ENCODE measurements at places on chromosomes 7 and 10. TPM values are rescaled to one million over a fixed set of nuclear protein-coding genes. Genes with fewer than 3 reads are reported as not detected.
A peak's percentile ranks its signal among the peaks of the same experiment; 100 is the strongest.

- DNase-seq: no peak
These were observed 45.9 kb upstream of the TNRC18 start for GRCh38 chr7:5469375-5470166.

- no peak for DNase-seq
These were observed 23.2 kb downstream of the NT5C3A start for GRCh38 chr7:33039257-33039902.

DNA sequence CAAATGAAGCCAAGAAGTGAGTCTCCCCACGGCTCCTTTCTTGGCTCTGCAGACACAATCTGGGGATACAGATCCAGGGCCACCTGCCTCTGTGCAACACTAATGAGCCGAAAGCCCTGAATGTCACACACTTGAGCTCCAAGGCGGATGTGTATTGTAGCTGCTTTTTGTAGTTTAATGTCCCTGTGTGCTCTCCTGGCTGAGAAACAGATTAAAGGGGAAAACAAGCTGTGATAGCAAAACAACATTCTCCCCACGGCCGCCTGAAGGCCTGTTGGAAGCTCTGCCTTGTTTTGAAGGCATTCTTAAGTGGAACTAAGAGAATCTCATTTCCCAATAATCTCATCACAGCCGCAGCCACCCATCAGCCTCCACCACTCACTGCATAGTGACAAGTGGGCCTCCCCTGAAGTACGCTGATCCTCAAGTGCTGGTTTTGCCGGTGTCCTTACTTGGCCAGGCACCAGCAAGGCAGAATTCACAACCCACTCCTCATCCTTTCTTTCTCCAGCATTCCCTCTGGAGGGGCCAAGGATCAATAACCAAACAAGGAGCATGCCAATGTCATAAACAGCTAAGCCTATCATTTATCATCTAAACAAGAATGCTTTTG lies 44.4 kb upstream of the AMPH start:
- no peak for DNase-seq

DNA sequence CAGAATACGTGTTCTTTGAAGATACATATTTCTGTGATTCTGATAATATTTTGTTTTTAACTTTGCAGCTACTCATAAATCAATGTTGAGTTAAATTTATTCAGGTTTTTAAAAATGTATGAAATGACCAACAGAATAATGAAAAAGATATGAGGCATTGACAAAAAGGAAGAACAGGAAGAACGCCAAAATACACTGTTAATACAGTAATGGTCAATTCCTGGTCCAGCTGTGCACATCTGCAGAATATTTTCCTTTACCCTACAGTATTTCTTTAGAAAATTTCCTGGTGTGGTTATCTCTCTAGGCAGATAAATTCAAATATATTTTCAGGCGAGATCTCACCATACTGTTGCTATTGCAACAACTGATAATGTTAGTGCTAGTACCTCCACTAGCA lies 203.2 kb upstream of the DGKB start:
- no peak for DNase-seq

DNA sequence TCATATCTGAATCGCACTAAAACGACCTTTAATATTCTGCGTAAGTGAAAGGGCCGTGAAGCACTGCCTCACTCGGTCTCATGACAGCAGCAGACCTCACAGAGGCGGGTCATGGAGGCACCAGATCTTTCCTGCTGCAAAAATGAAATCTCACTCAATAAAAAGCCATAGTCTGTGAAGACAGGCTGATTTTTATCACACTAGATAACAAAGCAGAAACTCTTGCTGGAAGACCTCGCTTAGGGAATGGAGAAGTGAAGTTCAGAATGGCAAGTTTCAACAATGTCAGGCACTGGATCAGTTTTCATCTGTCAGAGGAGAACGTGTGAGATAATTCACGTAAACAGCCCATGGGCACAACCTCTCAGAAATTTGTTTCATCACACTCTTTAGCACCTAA lies 8.0 kb downstream of the SEPHS1 start:
- DNase-seq: no peak

DNA sequence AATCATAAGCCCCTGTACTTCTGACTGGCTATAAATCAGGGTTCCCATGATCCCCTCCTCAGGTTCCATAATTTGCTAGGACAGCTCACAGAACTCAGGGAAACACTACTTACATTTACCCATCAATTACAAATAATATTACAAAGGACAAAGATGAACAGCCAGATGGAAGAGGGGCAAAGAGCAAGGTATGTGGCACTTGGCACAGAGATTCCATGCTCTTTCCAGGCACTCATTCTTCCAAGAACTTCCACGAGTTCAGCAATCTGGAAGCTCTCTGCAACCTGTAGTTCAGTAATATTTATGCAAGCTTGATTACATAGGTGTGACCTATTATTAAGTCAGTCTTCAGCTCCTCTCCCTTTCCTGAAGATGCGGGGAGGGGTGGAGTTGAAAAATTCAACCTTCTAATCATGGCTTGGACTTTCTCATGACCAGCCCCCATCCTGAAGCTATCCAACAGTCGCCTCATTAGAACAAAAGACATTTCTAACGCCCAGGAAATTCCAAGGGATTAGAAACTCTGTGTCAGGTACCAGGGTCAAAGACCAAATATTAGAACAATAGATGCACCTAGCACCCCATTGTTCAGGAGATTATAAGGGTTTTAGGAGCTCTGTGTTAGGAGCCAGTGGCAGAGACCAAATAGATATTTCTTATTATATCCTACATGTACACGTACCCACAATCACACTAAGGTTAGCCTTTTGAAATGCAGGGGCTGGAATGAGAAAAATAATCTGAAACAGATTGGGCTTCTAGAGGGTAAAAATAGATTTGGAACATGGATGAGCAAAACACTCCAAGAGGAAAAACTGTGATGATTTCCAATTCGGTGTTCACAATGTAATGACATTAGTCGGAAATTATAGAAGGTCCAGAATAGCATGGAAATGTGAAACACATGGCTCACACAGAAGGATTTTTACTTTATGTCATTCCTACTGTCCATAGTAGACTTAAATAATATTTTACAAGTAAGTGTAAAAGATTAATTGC lies 7.0 kb downstream of the ANKMY2 start:
- no peak for DNase-seq

DNA sequence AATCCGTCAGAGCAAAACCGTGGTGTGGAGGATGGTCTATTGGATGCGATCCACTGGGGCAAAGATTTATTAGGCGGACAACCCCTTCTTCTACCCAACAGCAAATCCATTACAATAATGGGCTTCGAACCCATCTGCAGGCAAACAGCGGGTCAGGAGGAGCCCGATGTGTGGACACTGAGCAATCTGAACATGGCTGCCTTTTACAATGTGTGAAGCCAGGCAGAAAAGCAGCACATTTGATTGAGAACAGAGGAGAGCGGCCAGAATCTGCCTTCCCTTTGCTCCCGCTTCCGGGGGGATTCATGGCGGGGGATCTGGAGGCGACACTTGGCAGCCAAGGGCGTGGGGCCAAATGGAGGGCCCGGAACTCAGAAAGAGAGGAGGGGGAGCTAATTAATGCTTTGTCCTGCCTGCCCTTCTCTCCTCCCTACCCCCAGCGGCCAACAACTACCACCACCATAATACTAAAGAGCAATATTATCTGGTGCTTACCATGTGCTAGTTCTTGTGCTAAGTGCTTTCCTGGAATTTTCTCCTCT lies 133.0 kb downstream of the EMX2 start:
- no peak for DNase-seq

DNA sequence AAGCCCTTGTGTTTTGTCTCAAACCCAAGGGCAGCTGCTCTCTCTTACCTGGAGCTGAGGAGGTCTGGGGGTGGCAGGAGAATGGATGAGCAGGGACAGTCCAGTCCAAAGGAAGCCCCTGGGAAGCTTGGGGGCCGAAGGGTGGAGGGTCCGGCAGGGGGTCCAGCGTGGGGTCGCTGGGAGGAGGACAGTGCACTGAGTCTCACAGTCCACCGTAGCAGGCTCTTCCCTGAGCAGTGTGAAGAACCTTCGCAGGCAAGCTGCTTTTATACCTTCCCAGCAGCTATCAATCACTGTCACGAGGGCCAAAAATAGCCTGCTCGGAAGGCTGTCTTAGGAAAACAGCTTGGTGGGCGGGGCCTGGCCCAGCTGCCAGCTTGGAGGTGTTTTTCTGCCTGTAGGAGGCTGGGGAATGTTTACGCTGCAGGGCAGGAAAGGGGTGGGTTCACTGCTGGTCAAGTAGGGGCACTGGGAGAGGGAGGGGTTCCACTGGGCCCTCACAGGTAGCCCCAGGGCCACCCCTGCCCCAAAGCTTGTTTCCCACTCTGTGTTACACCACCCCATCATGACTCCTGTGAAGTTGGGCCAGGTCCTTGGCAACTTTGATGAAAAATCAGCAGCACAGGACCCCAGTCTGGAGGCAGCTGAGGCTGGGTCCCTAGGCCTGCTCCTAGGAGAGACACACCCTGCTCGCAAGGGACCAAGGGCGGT lies at the start of gene DEPP1:
TSS of gene DEPP1 (minus strand) at position 240 of the 711 bp plus-strand sequence. CDS start 779 bp downstream, outside the sequence.
- peak; percentile 99 for DNase-seq

CDNF gene
- total RNA-seq: 15.3 TPM

ZNF518A gene
- 23.1 TPM for total RNA-seq

SHH gene
- total RNA-seq: 0.78 TPM

- DNase-seq: no peak
These were observed 156.1 kb downstream of the KIF20B start for GRCh38 chr10:89857431-89858042.

DNA sequence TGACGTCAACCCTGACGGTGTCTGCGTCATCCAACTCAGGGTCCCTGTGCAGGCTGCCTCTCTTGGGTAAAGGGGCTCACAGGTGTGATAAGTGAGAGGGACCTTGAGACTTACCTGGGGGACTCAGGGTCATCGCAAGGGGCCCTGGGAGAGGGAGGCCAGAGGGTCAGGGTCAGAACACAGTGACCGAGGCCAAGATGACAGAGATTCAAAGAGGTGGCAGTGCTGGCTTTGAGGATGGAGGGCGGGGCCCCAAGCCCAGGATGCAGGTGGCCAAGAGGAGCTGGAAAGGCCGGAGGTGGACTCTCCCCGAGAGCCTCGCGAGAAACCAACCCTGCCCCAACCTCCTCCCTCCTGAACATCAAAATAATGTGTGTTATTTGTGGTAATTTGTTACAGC lies 165.2 kb upstream of the PPP2R2D start:
- DNase-seq: no peak

DNA sequence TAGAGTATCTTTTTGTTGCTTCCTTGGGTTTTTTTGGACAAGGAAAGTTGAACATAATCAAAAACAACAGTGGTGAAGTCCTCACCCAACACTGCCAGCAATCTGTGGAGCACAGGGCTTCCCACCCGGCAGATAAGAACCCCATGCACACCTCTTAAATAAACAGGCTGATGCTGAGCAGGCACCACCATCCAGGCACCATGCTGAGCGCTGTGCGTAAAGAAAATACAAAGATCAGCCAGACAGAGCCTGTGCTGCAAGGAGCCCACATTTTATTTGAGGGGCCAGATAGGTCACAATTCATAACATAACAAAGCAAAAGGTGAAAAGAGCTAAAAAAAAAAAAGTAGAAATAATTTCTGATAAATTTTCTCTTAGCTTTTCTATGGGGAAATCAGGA lies 231.2 kb downstream of the PTPRN2 start:
- DNase-seq: no peak

GRCh38 chr10:14409247-14409646 lies 78.5 kb upstream of the FRMD4A start:
- DNase-seq: no peak

- DNase-seq: no peak
These were observed 36.4 kb downstream of the GDI2 start for GRCh38 chr10:5776881-5777197.

GRCh38 chr10:76037531-76038155 lies 606.2 kb downstream of the LRMDA start:
- DNase-seq: no peak

DNA sequence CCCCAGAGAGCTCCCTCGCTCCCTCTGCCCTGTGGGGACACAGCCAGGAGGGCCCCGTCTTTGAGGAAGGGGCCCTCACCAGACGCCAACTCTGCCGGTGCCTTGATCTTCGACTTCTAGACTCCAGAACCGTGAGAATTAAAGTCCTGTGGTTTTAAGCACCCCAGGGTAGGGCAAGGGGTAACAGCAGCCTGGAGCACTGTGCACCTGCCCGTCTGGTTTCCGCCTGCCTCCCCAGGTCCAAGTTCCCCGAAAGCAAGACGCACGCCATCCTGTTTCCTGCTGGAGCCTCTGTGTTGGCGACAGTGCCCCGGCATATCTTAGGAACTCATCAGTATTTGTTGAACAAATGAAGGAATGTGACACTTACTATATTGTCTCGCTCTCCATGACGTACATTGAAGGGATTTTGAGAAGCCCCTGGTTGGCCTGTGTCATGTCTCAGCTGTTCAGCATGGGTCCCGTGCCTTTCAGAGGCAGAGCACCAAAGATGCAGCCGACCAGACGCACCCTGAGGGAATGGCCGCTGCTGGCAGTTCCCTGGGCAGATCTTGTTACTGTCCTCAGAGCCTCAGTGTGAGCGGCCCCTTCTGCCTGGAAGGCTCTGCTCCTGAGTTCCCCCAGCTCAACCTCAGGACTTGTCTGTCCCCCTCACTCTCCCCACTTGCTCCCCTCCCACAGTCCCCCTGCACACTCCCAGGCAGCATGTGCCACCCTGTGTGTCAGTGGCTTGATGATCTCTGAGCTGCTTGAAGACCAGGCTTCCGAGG lies 226.2 kb downstream of the TCERG1L start:
- no peak for DNase-seq

GRCh38 chr7:12493407-12493806 lies 77.1 kb upstream of the SCIN start:
- DNase-seq: no peak

GIMAP6 gene
- total RNA-seq: 8.6 TPM

- no peak for DNase-seq
These were observed 107.3 kb downstream of the NRCAM start for GRCh38 chr7:108348913-108349312.

DNA sequence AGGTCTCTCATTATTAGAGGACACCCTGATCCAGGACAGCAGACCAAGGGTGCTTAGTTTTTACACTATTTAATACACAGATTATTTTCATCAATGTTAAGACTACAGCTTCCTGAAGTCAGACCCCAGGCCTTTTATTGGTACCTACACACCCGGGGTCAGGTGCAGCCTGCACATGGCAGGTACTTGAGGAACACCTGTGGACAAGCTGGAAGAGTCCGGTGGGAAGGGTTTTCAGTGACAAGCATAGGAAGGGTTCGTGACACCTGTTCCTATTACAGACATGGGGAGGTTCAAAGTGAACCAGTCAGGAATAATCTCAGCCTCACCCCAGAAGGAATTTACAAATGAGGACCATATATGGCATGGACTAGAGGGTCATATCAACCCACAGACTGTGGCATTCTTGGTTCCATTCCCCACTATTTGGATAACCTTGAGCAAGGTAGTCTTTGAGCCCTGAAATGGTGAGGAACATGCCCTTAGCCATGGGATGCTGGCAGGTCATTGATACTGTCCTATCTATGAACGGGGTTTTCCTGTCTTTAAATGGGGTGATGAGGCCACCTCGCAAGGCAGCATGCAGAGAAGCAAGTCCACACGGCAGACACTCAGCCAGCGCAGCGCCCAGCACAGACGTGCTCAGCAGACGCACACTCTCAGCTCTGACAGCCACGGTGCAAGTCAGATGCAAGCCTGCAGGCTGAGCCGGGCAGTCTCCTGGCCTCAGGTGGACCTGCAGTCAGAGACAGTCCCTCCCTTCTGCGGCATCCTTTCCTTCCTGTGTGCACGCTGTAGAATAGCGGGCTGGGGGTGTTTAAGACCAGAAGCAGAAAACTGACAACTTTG lies 624.9 kb downstream of the PTPRN2 start:
- DNase-seq: no peak

All from body of pancreas (tissue), 4 donors.